Brain (organoid and tissue), 16 donors: ENCODE measurements at places on chromosomes 2 and 18. TPM values are rescaled to one million over a fixed set of nuclear protein-coding genes. Genes with fewer than 3 reads are reported as not detected.

The SCYGR8 gene
- not detected for polyA plus RNA-seq

The ZNF385B gene
- 2.4 TPM for polyA plus RNA-seq

The GALR1 gene
- polyA plus RNA-seq = 0.10 TPM

The CD8B2 gene
- 1.6 TPM for polyA plus RNA-seq

The TGFA gene
- 5.3 TPM for polyA plus RNA-seq

The SCN7A gene
- polyA plus RNA-seq = 0.08 TPM

The MEP1B gene
- not detected for polyA plus RNA-seq

The IWS1 gene
- polyA plus RNA-seq = 22.1 TPM

The CCL20 gene
- not detected for polyA plus RNA-seq

The MC5R gene
- polyA plus RNA-seq = not detected

The MORN2 gene
- 33.5 TPM for polyA plus RNA-seq

The RUFY4 gene
- polyA plus RNA-seq = not detected

The TUBA4B gene
- polyA plus RNA-seq = not detected

The RSAD2 gene
- 2.4 TPM for polyA plus RNA-seq

The MYOM1 gene
- polyA plus RNA-seq = 3.1 TPM

The HOXD13 gene
- polyA plus RNA-seq = 9.8 TPM

The LRP2 gene
- 8.2 TPM for polyA plus RNA-seq
